Left forelimb (tissue), 1 donor: ENCODE measurements at places on chromosomes 16 and 17.

DNA sequence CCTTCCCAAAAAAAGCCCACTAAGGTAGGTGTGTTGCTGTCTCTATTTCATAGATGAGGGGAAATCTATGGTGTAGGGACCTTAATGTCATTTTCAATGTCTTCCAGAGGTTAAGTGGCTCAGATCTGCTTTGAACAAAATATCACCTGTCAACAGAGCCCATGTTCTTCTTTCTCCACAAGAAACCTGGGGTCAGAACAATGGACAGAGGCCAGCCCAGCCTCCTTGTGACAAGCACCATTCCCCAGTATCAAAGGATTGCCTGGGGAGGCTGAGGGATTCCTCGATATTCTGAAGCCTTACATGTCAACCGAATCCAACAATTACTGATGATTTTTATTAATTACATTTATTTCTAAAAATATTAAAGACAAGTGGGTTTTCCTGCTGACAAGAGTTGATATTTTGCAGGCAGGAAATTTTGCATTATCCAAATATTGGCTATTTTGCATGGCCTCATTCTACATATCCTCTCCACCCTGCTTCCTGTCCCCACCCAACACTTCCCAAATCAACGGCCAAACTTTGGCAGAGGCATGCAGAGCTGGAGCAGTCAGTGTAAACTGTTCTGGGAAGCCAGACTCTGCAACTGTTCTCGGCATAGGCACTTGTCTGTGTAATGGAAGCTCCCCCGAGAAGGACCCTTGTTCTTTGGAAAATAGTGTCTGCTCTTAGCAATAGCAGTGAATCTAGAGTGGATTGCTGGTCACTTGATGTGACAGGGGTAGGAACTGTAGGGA is 281.5 kb downstream of the HS3ST3A1 start:
- DNase-seq: no peak

- no peak for DNase-seq
These were observed 959 bp downstream of the SSH2 start for GRCh38 chr17:29929006-29929532.

DNA sequence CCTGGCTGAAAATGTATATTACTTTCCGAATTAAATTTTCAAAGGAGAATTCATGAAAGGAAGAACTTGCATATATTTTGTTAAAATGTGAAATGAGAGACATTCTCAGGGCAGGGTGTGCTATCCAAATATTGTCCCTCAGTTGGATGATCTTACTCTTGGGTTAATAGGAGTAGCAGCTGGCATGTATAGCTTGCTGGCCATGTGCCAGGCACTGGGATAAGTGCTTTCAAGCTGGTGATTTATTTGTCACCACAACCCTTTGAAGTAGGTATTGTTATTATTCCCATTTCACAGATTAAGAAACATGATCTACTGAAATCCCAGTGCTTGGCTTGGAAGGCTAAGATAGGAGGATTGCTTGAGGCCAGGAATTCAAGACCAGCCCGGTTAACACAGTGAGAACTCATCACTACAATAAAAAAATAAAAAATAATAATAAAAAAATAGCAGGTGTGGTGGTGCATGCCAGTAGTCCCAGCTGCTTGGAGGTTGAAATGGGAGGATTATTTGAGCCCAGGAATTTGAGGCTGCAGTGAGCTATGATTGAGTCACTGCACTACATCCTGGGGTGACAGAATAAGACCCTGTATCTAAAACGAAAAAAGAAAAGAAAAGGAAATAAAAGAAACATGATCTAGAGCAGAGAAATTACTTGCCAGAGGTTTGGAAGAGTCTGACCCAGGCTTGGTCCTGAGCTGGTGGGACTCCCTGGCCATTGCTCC is 11.6 kb upstream of the MPHOSPH6 start:
- DNase-seq: no peak

DNA sequence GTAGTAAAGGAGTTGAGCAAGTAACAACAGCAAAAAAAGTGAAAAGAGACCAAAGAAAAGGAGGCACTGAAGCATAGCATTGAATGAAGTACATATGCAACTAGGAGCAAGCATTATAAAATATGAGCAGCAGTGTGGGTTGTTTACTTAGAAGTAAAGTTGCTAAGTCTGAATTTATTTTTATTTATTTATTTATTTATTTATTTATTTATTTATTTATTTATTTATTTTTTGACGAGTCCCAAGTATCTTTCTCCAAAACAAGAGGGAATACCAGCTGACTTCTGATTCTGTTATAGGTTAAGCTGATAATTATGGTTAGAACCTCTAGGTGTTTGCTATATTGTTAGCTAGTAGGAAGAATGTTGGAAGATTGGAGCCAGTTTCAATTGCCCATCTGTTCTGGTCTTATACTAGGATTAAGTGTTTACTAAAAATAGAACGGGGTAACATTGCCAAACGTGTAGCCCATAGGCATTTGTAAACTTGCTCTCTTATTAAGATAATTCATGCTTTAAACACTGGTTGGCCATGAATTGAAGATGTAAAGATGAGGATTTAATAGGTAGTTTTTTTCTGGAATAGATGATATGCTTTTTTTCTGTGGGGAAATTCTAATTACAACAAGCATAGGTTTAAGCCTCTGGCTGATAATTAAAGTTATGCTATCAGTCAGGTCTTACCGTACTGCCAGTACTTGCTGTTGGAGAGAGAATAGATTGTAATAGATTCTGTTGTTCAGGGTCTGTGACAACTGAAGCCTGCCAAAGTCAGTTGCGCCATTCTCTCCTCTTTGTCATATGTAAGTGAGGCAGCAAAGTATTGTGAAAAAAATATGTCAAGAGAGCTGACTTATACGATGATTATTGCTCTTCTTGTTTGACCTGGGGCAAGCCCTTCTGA is 66.7 kb downstream of the PPM1E start:
- no peak for DNase-seq

GRCh38 chr17:38466346-38467315 is 38.4 kb downstream of the ARHGAP23 start:
- DNase-seq: no peak

DNA sequence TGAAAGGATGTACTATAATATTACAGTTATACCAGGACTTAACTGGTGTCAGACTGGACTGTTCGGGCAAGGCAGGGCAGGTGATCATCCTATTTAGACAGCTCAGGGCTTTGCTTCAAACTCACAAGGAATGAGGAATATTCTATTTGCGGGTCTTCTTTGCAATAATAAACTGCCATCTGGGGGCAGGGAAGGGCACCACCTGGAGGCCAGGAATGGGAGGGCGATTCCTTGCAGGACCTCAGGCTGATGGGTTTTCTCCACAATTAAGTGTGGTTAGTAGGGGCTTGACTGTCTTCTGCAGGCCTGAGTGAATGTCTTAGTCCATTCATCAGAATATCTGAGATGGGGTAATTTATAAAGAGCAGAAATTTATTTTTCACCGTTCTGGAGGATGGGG is 424.1 kb downstream of the CA10 start:
- DNase-seq: no peak

DNA sequence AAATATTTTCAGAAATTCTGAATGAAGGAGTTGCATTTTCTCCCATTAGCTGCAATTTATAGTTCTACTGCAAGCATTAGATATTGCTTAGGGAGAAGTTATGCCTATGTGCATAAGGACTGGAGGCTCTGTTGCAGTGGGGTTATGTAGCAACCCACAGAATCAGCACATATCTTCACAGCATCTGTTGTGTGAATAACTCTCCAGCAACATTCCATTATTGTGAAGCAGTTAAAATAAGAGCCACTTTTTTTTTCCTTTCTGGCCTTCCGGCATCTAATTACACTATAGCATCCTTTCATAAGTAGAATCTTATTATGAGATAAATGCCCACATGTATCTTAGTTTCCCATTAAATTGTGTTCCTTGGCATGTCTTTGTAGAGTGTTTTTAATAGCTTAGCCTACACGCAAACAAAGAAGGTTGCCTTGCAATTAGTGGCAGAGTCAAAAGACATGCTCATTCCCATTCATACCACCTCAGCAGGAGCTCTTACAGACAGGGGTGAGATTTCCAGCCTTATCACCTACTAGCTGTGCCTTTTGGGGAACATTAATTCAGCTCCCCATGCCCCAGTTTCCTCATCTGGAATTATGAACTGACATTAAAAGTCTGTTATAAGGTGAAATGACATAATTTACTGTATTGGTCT is 596.0 kb upstream of the GOT2 start:
- DNase-seq: no peak

DNA sequence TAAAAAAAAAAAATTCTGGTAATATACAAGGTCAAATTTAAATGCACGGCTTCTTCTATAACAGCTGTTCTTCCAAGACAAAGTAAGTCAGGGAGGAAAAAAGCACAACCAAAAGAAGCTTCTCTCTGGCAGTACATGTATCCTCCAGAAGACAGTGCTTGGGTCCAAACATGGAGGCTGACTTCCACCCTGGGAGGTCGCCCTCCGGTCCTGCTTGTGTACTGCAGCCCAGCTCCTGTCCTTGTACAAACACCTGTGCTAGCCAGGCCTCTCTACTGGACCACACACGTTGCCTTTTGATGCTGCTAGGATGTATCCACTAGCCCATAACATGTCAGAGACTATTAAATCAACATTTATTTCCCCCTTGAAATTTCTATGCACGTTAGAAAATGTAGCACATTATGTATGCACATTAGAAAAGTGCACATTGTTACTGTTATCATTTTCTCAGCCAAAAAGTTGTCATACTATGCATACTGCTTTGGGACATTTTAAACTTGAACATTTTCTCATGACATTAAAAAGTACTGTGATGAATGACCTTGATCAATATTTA is 21.9 kb downstream of the TEKT3 start:
- no peak for DNase-seq

DNA sequence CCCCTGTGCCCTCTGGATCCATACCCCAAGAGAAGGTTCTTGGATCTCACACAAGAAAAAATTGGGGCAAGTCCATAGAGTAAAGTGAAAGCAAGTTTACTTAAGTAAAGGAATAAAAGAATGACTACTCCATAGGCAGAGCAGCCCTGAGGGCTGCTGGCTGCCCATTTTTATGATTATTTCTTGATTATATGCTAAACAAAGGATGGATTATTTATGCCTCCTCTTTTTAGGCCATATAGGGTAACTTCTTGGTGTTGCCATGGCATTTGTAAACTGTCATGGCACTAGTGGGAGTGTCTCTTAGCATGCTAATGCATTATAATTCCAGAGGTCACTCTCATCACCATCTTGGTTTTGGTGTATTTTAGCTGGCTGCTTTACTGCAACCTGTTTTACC is 70.8 kb downstream of the NLK start:
- DNase-seq: no peak

GRCh38 chr17:13575922-13576419 is 25.8 kb downstream of the HS3ST3A1 start:
- no peak for DNase-seq

GRCh38 chr16:88426018-88426417 is 27.1 kb upstream of the ZFPM1 start:
- no peak for DNase-seq

DNA sequence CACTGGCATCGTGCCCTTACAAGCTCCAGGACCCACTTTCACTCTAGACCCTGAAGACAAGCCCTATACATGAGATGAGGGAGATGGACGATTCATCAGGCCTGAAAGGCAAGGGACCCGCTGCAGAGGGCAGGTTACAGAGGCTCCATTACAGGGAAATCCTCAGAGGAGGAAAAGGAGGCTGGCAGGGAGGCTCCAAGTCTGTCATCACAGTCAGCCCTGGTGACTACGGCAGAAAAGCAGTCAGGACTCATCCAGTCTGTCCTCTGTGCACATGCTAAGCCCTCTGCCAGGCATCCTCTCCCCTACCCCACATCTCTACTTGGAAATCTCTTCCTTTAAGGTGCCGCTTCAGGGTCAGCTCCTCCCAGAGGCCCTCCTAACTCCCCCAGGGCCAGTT is 197.7 kb upstream of the CDH5 start:
- no peak for DNase-seq

DNA sequence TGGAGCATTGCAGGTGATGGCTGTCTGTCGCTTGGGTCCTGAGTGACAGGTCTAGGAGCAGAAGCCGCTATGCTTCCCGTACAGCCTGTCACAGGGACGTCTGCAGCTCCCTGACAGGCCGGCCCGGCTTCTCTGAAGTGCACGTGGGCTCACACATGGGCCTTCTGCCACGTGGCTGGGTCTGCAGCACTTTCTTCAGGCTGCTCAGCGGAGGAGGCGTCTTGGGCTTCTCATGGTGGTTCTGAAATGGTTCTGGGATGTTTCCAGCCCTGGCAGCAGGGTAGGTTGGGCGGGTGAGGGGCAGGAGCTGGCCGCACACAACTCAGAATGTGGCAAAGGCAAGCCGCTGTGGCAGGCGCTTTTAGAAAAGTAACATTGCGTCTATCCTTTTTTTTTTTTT is 80.3 kb upstream of the ZNF750 start:
- DNase-seq: no peak

DNA sequence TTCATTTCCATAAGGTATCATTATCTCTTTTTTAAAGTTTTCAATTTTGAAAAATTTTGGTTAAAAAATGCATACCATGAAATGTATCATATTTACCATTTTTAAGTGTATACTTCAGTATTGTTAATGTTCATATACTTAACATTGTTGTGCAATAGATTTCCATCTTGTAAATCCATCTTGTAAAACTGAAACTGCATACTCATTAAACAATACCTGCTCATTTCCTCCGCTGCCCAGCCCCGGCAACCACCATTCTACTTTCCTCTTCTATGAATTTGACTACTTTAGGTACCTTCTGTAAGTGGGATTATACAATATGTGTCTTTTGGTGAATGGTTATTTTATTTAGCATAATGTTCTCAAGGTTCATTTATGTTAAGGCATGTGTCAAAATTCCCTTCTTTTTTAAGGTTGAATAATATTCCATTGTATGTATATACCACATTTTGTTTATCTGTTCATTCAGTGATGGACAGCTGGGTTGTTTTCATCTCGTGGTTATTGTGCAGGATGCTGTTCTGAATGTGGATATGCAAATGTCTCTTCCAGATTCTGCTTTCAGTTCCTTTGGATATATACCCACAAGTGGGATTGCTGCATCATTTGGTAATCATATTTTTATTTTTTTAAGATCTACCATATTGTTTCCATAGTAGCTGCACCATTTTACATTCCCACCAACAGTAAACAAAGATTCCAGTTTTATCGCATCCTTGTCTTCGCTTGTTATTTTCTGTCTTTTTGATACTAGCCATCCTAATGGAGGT is 6.7 kb downstream of the CCL2 start:
- no peak for DNase-seq

- DNase-seq: no peak
These were observed 82.1 kb downstream of the IRX5 start for GRCh38 chr16:55012793-55013192.

DNA sequence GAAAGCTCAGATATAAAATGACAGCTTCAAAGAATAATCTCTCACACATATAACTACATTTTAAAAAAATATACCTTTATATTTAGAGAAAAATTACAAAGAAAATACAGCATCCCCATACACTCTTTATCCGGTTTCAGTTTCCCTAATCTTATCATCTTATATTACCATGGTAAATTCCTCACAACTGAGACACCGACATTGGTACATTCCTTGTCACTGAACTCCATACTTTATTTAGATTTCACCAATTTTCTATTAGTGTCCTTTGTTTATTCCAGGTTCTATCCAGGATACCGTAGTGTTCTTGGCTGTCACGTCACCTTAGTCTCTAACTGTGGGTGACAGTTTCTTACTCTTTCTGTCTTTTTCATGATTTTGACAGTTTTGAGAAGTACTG is 22.0 kb upstream of the ABCA10 start:
- DNase-seq: no peak
